Skeletal muscle cell (primary cell): ENCODE measurements at places on chromosomes 6 and 20.
A peak's percentile ranks its signal among the peaks of the same experiment; 100 is the strongest.

DNA sequence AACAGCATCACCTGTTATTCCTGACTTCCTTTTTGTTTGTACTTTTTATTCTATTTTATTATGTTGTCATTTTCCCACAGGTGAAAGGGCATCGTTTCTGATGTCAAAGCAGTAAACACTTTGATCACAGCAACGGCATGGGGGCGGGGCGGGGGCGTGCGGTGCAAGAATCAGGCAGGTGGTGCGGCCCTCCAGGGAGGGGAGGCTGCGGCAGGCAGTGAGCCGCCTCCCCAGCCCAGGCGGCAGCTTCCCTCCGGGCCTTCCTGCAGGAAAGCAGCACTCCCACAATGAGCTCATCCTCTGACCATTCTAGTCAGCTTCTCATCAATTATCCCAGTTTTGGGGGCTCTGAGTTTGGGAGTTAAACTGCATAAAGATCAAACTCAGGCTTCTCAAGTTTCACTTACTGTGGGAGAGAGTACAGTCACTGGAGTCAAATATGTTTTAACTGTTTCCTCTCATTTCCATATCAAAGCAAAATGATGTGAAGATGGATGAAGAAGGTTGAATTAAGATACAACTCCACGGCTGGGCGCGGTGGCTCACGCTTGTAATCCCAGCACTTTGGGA is 608.4 kb upstream of the AGPAT4 start:
- no peak for DNase-seq

DNA sequence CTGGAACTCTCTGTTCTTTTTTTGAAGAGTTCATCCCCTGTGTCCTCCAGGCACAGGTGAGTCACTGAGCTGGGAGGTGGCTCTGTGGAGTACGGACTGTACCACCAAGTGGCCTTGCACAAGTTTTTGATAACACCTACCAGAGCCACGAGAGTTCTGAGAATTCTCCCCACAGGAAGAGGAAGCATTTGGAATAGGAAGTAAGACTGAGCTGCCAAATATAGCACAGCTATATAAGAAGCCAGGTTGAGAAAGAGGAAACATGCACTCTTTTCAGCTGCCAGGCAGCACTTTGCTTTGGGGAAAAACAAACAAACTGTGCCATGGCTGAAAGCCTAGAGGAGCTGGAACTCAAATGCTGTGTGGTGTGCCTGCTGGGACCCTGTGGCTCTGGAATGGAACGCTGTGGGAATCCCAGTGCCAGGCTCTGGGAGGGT is 70.8 kb upstream of the RIPOR2 start:
- DNase-seq, result peak; percentile 74

DNA sequence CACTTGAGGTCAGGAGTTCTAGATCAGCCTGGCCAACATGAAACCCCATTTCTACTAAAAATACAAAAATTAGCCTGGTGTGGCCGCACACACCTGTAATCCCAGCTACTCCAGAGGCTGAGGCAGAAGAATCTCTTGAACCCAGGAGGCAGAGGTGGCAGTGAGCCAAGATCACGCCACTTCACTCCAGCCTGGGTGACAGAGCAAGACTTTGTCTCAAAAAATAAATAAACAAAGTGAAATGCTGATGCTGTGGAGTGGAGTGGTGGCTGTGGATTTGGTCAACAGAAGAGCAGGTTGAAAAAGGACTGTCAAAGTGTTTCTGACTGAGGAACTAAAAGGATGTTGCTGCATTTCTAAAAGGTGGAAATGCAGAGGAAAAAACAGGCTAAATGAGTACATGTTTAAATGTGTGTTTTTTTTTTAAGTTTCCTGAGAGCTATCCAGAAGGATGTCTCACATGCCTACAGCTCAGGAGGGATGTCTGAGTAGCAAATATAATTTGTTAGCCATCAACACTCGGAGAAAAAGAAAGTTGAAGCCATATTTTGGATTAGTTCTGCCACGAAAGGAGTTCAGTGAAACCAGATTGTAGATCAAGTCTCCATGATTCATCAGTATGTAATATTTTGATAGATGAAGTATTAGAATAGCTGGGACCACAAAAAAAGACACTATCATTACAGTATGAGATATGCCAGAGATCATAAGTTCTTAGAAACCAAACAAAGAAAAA is 621.1 kb upstream of the ADGRB3 start:
- no peak for DNase-seq

- no peak for DNase-seq
Observed at GRCh38 chr6:103236923-103237322, 1622.8 kb downstream of the HACE1 start.

DNA sequence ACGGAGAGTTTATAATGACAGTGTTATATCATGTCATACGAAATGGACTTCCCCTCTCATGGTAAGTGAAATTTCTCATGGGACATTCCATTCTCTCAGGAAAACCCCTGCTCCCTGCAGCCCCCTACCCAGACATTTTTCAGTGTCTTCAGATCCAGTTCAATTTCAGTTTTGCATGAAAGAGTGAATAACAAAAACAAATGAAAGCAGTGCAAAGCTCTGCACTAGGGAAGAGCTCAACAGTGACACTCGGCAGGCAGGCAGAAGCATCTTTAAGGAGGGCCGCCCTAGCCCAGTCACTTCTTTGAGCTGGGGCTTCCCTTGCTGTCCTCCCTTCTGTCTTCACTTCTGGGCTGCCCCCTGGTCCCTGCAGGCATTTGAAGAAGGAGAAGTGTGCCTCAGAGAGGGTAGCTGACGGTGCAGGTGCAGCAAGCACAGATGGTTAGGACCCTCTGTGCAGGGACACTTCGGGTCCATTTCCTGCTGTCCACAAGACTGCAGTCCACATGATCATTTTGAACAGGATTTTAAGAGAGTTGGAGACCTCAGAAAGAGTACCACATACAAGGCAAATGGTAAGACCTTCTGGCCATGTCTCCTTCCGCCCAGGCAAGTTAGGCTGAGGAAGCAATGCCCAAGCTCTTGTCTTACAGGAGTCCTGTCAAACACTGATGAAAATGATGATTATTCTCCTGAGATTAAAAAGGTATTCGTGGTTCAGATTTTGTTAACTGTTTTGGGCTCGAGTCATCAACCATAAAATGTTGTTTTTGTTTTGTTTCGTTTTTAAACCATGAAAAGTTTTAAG is 5.4 kb upstream of the DUSP22 start:
- no peak for DNase-seq

GRCh38 chr20:1383623-1384404 is 9.0 kb downstream of the FKBP1A start:
- DNase-seq, result no peak

GRCh38 chr20:35561268-35561667 is 19.4 kb downstream of the ERGIC3 start:
- no peak for DNase-seq

- DNase-seq, result no peak
Observed at GRCh38 chr20:59731376-59731775, 127.0 kb downstream of the PHACTR3 start.

DNA sequence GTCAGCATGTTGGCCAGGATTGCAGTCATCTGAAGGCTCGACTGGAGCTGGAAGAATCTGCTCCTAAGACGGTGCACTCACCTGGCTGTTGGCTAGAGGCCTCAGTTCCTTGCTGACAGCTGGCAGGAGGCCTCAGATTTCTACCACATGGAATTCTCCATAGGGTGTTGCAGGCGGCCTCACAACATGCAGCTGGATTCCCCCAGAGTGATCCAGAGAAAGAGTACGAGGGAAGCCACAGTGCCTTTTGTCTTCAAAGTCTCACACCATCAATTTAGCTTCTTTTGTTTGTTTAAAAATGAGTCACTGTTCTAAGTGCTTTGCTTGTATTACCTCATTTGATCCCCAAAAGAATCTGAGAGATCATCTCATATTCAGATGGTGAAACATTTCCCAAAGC is 65.5 kb upstream of the FYN start:
- DNase-seq, result peak; percentile 88

DNA sequence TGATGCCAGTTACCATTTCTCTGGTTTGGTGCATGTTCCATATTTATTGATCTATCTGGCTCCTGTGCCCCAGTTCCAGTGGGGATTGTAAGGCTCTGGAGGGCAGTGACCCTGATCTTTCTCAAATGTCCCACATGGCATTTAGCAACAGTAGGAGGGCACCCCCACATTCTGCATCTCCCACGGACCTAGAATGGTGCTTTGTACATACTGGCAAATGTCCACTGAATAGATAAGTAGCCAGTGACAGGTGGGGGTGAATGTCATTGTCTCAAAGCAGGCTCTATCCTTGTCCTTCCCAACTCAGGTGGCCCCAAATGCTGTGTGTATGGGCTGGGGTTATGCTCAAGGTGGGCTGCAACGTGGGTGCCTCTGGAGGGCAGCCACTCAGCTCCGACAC is 84.2 kb downstream of the TMEM242 start:
- no peak for DNase-seq

DNA sequence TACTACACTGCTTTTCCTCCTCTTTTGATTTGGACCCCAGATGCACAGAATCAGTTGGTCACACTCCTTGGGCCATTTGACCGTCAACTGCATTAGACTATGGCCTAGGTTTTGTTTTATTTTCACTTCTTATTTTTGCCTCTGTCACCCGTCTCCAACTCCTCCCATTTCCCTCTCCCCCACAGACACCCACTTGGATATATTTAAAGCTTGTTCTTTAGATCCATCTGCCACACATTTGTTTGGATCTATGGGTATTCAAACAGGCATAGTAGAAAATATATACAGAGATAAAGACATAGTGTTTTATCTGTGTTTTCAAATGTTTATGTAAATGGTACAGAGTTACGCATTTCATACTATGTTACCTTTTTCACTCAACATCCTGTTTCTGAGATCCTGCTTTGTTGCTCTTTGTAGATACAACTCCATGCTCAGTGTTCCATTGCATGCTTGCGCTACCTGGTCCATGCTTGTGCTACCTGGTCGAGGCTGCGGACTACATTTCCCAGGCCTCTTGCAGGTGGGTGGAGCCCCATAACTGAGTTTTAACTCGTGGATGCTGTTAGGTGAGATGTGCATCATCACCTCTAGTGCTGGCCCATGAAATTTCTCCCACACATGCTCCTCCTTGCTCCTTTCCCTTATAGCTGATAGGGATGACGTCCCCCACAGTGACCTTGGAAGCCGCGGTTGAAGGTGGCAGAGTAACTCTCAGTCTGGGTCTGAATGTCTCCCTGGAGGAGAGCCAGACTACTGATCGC is 11.5 kb upstream of the PREX1 start:
- no peak for DNase-seq

GRCh38 chr6:137269803-137270202 is 50.6 kb upstream of the IFNGR1 start:
- no peak for DNase-seq

DNA sequence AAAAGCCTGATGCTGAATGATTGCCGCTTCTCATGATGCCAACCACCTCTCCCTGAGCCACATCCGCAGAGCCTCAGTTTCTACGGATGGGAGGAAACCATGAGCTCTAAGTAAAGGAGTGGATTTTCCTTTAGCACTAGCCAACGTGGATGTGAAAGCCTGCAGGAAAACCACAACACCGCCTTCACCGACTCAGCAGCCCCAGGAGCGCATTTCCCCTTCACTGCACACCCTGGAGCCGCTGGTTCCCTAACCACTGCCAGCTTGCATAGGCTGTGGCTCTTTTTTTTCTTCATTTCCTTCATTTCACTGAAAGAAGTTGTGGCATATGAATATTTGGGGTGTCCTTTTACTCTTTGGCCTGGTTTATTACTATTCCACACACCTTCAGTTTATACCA is 50.5 kb upstream of the SSTR4 start:
- DNase-seq, result no peak

DNA sequence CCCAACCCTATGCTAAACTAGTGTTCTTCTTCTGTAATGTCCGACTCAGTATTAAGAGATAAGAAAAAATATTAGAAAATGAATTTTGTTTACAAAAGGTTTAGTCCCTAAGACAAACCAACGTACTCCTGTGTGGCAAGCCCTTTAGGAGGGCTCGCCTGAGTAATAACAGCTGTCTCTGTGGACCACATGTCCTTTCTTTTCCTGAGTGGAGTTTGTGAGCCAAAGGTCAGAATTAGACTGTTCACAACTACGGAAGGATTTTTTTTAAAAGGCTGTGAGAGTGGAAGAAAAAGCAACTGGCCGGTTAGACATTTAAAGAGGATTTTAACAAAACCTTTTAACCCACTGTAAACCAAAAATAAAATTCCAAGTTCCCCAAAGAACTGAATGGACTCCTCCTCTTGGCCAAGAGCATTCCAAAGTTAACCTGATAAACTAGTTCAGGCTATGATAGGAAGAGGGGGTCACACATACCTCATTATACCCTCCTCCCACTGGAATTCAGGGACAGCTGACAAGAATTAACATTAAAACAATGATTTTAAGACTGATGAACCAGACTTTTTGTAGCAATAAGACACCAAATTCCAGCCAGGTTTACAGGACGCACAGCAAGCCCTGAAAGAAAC is 43.5 kb downstream of the FAM184A start:
- DNase-seq, result no peak

- DNase-seq, result no peak
Observed at GRCh38 chr20:44433751-44434538, 41.7 kb upstream of the TTPAL start.

GRCh38 chr6:109295109-109295773 is 87.0 kb downstream of the CD164 start:
- DNase-seq, result no peak

GRCh38 chr6:26339612-26340011 is 25.4 kb upstream of the BTN3A2 start:
- DNase-seq, result no peak

- no peak for DNase-seq
Observed at GRCh38 chr6:14897831-14898230, 348.0 kb upstream of the JARID2 start.

DNA sequence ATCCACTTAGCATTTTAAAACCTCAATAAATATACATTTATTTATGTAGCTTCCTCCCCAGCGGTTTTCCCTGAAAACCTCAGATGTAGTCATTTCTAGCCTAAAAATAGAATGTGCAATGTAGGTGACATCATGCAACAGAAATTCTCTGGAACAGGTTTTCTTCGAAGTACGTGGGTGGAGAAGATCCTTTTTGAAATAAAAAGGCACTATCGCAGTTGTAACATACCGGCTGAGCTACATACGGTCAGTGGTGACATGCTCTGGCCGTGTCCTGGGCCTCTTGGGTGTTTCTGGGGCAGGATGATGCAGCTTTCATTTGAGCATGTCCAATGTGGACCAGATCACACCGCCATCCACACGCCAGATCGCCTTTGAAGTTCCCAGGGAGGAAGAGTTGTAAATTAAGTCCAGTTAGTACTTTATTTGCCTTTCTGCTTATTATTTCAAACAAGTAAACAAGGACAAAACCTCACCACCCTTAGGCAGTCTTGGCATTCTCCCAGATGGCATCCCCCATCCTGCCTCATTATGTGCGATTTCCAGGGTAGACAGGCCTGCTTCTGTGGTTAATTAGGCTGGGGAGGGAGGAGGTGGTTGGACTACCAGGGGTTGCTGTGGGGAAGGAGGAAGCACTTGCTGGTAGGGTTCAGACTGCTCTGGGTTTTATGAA is 109.5 kb upstream of the CLDN20 start:
- DNase-seq, result peak; percentile 64

GRCh38 chr6:168347615-168348014 is 28.0 kb upstream of the DACT2 start:
- DNase-seq, result no peak

DNA sequence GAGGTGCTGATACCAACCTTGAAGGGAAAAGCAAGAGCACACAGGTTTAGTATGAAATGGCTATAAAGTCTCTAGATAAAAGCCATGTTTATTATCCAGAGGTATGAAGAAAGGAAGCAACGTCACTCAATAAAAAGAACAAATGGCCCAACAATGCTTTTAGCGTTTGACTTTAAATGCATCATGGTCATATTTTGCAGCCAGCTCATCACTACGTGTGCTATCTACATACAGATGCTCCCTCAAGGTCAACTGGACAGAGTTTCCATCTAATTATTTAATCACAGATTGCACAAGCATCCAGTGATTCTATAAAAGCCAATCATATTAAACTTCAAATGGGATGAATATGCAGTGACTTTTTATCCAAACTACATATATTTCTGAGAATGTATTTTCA is 127.6 kb upstream of the SYNDIG1 start:
- DNase-seq, result no peak
